ENCODE measurements at places on chromosomes 5 and 9.

- no peak for DNase-seq
Measured at GRCh38 chr5:65263321-65263720, 218.4 kb downstream of the ADAMTS6 start.

GRCh38 chr5:20340126-20340525 lies 352.1 kb upstream of the CDH18 start:
- DNase-seq, result no peak

GRCh38 chr5:143316844-143317631 lies 86.4 kb downstream of the NR3C1 start:
- DNase-seq, result no peak

GRCh38 chr9:134501761-134502265 lies 139.8 kb upstream of the COL5A1 start:
- DNase-seq, result no peak

DNA sequence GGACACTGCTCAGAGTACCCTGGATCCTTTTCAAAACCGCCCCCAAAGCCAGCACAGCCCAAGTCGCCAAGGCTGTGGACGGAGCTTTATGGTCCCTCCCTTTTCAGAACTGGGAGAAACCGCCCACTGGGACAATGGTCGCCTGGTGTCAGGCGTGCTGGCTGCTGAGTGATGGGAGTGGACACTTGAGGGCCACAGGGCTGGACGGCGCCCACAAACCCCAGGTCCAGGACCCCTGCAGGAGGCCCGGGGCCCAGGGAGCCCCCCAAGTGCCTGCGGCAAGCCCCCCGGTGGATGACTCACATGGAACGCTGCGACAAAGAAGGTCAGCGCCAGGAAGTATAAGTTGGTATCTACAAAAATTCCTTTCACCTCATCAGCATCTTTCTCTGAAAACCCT lies 10.9 kb downstream of the CLPTM1L start:
- no peak for DNase-seq

GRCh38 chr5:181219262-181220177 lies 3.6 kb upstream of the TRIM41 start:
- no peak for DNase-seq

- DNase-seq, result no peak
Measured at GRCh38 chr5:12799165-12799564, 894.9 kb upstream of the CTNND2 start.

- no peak for DNase-seq
Measured at GRCh38 chr5:133902511-133903118, 65.8 kb downstream of the C5orf15 start.

- DNase-seq, result no peak
Measured at GRCh38 chr5:149375434-149375833, 3.7 kb downstream of the IL17B start.

- no peak for DNase-seq
Measured at GRCh38 chr9:5999443-6000101, 15.9 kb downstream of the RANBP6 start.

DNA sequence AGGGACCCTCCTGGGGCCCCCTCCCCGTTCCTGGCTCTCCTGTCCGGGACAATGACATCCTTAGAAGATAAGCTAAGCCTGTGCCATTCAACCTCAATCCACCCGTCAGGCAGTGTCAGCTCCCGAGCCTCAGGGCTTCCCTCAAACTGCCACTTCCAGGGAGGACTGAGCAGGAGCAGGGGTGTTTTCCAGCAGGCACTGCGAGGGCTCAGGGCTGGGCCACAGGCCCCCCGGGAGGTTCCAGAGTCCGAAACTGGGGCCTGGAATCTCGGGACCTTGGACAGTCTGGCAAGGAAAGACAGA lies 26.2 kb downstream of the LHX3 start:
- no peak for DNase-seq

- no peak for DNase-seq
Measured at GRCh38 chr9:81964218-81965171, 21.2 kb downstream of the SPATA31D3 start.

- DNase-seq, result no peak
Measured at GRCh38 chr5:6436715-6437331, 11.8 kb upstream of the UBE2QL1 start.

- no peak for DNase-seq
Measured at GRCh38 chr5:71631070-71631469, 43.9 kb downstream of the MCCC2 start.

DNA sequence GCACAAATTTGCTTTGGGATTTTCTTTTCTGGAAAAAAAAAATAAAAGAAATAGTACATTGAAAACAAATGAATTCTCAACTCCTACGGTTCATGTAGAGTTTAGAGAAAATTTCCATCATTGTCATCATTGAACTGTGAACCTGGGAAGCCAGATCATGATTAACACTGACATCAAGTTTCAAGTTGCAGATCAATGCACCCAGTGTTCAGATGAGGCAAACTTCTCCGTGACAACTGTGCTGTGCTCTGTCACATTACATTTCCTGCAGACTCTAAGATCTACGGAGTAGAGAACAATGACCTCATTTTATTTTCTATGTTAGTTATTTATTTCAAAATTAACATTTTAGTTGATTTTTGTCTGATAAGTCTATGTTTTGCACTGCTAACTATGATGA lies 99.7 kb downstream of the MAP1B start:
- no peak for DNase-seq

DNA sequence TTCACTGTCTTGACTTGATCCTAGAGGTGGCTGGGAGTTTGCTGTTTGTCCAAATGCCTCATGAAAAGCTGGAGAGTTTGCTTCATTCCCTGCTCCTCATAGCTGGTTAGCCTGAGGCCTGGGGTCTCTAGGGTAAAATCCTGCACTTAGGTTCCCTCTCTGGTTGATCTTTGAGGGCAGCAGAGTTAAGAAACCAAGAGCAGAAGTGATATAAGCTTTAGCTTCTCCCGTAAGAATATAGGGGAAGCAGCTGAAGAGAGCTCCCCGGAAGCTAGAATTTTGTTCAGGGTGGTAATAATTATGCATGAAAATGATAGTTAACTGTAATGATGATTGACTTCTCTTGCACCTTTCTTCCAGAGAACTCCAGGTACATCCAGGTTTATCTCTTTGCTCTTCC lies 1.4 kb downstream of the FAM53C start:
- no peak for DNase-seq

DNA sequence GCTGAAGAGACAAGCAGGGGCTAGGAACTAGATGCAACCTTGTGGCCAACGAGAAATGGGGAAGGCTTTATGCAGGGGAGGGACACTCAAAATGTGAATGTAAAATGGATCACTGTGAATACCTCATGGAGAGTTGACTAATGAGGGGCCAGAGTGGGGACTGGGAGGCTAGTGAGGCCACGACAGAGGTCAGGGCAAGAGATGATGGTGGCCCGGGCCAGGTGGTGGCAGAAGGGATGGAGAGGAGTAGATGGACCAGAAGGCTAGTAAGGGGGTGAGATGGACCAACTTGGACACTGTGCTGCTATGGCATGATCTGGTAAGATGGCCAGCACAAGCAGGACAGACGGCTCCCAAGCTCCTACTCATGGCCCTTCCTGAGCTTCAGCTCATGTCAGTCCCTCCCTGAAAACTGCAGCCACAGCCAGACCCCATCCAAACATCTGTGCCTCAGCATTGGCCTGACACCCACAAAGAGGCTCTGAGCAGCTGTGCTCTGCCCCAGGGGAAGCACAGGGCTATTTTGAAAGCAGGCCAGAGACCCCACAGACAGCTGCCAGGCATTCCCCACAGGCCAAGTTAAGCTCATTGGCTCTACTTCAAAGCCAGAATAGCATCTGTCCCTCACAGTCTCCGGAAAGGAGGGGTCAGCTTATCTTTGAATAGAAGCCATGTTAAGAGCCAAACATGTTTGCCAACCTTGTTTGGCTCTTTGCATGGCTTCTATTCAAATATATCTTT lies 22.1 kb downstream of the P4HA2 start:
- DNase-seq, result no peak

- no peak for DNase-seq
Measured at GRCh38 chr5:146877783-146878475, 628 bp downstream of the PPP2R2B start.

- DNase-seq, result peak; percentile 48
Measured at GRCh38 chr9:133371261-133371711, 4.6 kb downstream of the SURF4 start.

DNA sequence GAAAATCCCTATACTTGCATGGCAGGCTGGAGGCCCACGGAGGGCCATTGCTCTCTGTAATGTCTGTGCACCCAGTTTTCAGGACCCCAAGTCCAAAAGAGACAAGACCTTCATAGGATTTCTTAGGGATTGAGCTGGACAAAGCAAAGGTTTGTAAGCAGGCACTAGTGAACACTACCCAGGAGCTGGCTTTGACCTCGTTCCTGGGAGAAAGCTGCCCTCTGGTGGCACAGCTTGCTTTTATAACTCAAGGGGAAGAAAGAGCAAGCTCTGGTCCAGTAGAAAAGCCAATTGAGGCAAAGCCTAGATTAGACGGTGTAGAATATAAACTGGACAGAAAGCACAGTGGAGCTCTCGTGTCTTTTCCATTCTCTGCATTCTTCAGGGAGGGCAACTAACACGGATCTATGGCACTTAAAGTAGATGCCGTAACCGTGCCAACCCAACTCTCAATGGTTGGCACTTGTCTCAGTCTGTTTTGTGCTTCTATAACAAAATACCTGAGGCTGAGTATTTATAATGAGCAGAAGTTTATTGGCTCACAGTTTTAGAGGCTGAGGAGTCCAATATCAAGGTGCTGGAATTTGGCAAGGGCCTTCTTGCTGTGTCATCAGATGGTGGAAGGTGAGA lies 7.9 kb downstream of the GABRP start:
- DNase-seq, result no peak

GRCh38 chr9:92738661-92739081 lies 26.0 kb downstream of the BICD2 start:
- no peak for DNase-seq

- DNase-seq, result no peak
Measured at GRCh38 chr5:131112424-131112823, 52.6 kb downstream of the HINT1 start.

GRCh38 chr5:112310746-112311145 lies 108.3 kb downstream of the EPB41L4A start:
- DNase-seq, result no peak

DNA sequence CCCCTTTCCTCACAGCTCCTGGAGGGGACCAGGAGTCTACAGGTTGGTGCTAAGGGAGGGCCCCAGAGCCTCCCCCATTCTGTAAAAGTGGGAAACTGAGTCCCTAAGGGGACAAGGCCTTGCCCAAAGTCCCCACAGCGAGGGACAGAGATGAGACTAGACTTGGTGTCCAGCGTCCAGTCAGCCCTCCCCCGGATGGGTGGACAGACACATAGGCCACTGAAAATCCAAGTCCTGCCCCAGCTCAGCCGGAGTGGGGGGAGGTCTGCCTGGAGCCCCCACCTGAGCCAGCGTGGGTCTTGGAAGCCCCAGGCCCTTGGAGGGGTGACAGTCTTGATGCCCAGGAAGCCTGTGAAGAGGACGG lies 5.2 kb downstream of the BARHL1 start:
- no peak for DNase-seq

DNA sequence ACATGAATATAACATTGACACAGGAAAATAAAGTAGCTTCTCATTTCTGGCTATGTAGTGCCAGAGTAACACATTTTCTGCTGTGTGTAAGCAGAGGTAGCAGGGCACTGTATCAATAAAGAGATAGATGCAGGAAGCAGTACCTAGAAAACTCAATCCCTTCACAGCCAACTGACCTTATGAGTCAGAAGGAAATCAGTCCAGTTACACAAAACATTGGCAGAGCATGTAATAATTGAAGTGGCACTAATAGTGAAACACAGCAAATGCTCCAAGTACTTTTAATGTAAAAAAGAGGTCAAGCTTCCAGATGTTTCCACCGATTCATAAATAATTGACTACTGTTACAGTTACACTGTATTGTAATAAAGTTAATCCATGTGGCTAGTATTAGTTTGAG lies 706.6 kb downstream of the EFNA5 start:
- no peak for DNase-seq

DNA sequence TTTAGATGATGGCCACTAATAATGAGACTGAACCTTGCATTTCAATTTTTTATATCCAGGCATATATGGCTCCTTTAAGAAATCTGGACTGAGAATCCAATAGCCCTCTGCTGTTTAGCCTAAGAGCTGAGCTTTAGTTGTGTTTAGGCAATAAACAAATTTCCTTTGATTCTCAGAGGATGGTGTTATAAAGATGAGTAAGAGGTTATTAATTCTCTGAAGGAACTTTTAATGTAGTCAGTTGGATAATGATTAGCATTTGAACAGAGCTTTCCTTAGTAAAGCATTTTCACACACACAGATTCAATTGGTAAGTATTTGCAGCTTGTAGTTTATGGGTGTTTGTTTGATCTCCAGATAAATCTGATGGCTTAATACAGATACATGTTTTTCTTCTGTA lies 149.6 kb downstream of the PRR16 start:
- DNase-seq, result no peak

- no peak for DNase-seq
Measured at GRCh38 chr9:29416204-29416603, 1842.9 kb upstream of the C9orf72 start.

DNA sequence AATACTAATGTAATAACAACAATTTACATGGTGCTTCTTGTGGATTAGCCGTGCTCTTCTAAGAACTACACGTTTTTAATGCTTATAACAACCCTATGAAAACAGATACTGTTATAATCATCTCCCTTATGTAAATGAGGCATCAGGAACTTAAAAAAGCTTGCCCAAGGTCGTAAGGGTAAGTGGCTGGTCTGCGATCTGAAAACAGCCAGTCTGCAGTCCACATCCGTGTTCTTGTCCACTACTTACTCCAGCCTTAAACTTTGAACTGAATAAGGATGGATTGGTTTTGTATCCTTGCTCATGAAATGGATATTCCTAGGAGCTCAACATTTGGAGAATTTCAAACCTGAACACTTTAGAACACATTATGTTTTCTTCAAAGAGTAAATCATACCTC lies 26.7 kb downstream of the PAM start:
- DNase-seq, result no peak

DNA sequence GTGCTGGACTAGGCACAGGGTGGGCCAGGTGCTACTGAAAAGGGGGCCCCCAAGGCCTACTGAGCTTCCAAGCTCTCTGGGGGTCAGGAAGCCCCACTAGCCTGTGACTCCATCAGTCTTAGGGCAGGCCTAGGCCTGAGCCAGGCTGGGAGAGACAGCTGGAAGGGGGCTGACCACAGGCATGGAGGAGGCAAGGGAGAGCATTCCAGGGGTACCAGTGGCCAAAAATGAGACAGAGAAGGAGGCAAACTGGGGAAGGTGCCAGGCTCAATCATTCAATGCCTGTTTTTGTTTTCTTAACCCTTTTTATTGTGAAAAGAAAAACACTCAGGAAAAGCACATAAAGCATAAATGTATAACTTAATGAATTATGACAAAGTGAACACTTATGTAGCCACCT lies 26.2 kb upstream of the TCF7 start:
- no peak for DNase-seq

DNA sequence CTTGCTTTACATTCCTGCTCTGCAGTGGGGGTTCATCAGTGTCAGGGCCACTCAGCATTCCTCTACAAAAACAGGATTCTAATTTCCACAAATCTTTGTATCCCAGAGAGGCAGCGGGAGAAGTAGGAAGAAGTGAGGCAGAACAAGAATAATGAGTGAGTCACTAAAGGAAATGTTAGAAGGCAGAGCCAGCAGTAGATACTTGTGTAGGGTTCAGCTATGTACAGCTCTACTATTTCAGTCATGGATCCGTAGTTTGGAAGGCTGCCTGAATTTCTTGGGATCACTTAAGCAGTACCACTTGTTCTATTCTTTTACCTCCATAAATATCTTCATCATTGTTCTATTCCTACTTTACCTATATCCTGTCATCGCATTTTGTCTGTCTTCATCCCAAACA lies 246.3 kb upstream of the TLE4 start:
- DNase-seq, result no peak

GRCh38 chr9:79242489-79242888 lies 329.3 kb upstream of the TLE4 start:
- DNase-seq, result no peak

- DNase-seq, result no peak
Measured at GRCh38 chr5:148853868-148854267, 27.5 kb downstream of the ADRB2 start.

Measured in activated T-cell treated with anti-CD3 and anti-CD28 coated beads for 1 hour (primary cell).